Esophagus (tissue), 2 donors: ENCODE measurements at places on chromosomes 1 and 21. TPM values are rescaled to one million over a fixed set of nuclear protein-coding genes. Genes with fewer than 3 reads are reported as not detected.

The TMEM54 gene
- polyA plus RNA-seq, result 93.0 TPM

The RC3H1 gene
- polyA plus RNA-seq, result 3.5 TPM

The GLMN gene
- polyA plus RNA-seq, result 22.1 TPM

The TDRD10 gene
- polyA plus RNA-seq, result 1.3 TPM

The GBP7 gene
- polyA plus RNA-seq, result not detected

The LTN1 gene
- polyA plus RNA-seq, result 3.4 TPM

The CBR3 gene
- 77.1 TPM for polyA plus RNA-seq

The LAMB3 gene
- polyA plus RNA-seq, result 31.1 TPM

The TMPRSS15 gene
- polyA plus RNA-seq, result not detected

The RHD gene
- not detected for polyA plus RNA-seq

The S100A9 gene
- polyA plus RNA-seq, result 60,368 TPM

The SLAMF1 gene
- polyA plus RNA-seq, result 0.29 TPM

The HSD3B2 gene
- not detected for polyA plus RNA-seq

The RNU1-4 gene
- not detected for polyA plus RNA-seq

The DPT gene
- polyA plus RNA-seq, result 4.8 TPM

The CYP2J2 gene
- polyA plus RNA-seq, result 9.5 TPM

The ITSN1 gene
- 8.9 TPM for polyA plus RNA-seq

The MUL1 gene
- polyA plus RNA-seq, result 6.5 TPM

The APOBEC4 gene
- not detected for polyA plus RNA-seq

The CCDC28B gene
- 2.9 TPM for polyA plus RNA-seq

The PDZK1IP1 gene
- 126 TPM for polyA plus RNA-seq

The OR2W3 gene
- 0.12 TPM for polyA plus RNA-seq

The GSTM1 gene
- polyA plus RNA-seq, result 125 TPM

The UBE4B gene
- polyA plus RNA-seq, result 15.6 TPM

The CELA3A gene
- 2.6 TPM for polyA plus RNA-seq

The MROH9 gene
- polyA plus RNA-seq, result not detected

The THEMIS2 gene
- polyA plus RNA-seq, result 2.5 TPM

The PGLYRP3 gene
- 21.5 TPM for polyA plus RNA-seq

The DNASE2B gene
- not detected for polyA plus RNA-seq

The ZMYND12 gene
- polyA plus RNA-seq, result 0.24 TPM

The OR2L8 gene
- not detected for polyA plus RNA-seq

The FNBP1L gene
- 4.7 TPM for polyA plus RNA-seq

The FTCD gene
- 0.39 TPM for polyA plus RNA-seq

The DAB1 gene
- polyA plus RNA-seq, result 0.04 TPM

The FCRL6 gene
- 0.08 TPM for polyA plus RNA-seq

The C1orf210 gene
- 16.7 TPM for polyA plus RNA-seq

The OXCT2 gene
- 0.28 TPM for polyA plus RNA-seq

The SH3GLB1 gene
- 39.2 TPM for polyA plus RNA-seq

The RRP1B gene
- polyA plus RNA-seq, result 5.6 TPM

The OSCP1 gene
- polyA plus RNA-seq, result 3.0 TPM

The KRTCAP2 gene
- polyA plus RNA-seq, result 260 TPM

The OLIG2 gene
- polyA plus RNA-seq, result not detected

The B3GALT2 gene
- polyA plus RNA-seq, result 0.28 TPM

The TRABD2B gene
- polyA plus RNA-seq, result 0.24 TPM

The AIRE gene
- 0.01 TPM for polyA plus RNA-seq

The MAB21L3 gene
- polyA plus RNA-seq, result 7.8 TPM

The ITLN2 gene
- polyA plus RNA-seq, result 0.20 TPM

The FUCA1 gene
- 7.3 TPM for polyA plus RNA-seq

The CFHR5 gene
- polyA plus RNA-seq, result not detected

The GPX7 gene
- 3.8 TPM for polyA plus RNA-seq

The PTGFR gene
- polyA plus RNA-seq, result 0.10 TPM

The C1orf94 gene
- not detected for polyA plus RNA-seq

The HEYL gene
- polyA plus RNA-seq, result 0.45 TPM

The ID3 gene
- polyA plus RNA-seq, result 24.4 TPM

The SPRR1A gene
- 3,249 TPM for polyA plus RNA-seq

The NRIP1 gene
- polyA plus RNA-seq, result 3.5 TPM
